ENCODE measurements at places on chromosomes 6 and 20.

GRCh38 chr6:17392978-17393891 is at the start of gene CAP2:
TSS of gene CAP2 (plus strand) at chr6:17393595. CDS start at chr6:17421556, 27,961 bp downstream.
- peak; percentile 86 for DNase-seq

DNA sequence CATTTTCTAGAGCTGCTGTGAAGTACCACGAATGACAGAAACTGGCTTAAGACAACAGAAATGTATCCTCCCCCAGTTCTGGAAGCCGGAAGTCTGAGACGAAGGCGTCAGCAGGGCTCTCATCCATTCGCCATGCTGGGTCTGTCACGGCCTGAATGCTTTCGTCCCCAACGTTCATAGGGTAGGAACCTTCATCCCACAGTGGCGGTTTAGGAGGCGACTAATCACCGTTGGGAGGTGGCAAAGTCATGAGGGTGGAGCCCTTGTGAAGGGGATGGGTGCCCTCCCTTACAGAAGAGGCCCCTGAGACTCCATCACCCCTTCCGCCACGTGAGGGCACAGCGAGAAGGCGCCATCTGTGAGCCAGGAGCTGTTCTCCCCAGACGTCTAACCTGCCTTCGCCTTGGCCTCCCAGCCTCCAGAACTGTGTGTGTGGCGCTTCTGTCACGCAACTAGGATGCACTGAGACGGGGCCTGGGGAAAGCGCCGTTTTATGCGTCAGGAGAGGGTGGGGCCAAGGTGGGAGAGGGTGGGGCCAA is 250.3 kb downstream of the TTLL2 start:
- no peak for DNase-seq

- DNase-seq = no peak
These were observed 120.5 kb downstream of the KIF13A start for GRCh38 chr6:17866876-17867444.

DNA sequence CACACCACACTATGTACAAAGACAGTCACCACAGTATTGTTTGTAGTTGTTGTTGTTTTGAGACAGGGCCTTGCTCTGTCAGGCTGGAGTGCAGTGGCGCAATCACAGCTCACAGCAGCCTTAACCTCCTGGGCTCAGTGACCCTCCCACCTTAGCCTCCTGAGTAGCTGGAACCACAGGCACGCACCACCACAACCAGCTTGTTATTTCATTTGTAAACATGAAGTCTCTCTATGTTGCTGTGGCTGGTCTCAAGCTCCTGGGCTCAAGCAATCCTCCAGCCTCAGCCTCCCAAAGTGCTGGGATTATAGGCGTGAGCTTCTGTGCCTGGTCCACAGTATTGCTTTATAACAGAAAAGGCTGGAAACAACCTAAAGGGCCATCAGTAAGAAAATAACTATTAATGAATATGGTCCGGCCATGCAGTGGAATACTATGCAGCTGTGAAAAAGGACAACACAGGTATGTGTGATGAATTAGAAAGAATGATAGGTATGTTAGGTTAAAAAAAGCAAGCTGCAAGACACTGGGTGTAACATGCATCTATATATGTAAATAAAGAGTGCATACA is 30.0 kb upstream of the PTGIS start:
- DNase-seq = no peak

DNA sequence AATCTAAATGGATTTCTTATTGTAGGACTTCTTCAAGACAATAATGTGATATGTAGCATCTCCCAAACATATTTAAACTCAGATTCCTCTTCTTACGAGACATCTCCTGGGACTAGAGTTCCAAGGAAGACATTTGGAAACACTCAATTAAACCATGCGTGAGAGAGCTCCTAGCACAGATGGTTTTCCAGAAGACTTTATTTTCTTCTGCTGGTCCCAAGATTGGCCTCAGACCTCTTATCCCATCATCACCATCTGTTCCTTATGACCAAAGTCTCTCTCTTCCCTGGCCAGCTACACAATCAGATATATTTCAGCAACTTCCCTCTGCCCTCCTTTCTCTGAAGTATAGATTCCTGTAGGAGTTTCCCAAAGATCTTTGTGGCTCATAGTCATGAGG is 93.2 kb upstream of the JARID2 start:
- no peak for DNase-seq

Data from EL (cell line).